ENCODE measurements at places on chromosomes 3 and 15.

DNA sequence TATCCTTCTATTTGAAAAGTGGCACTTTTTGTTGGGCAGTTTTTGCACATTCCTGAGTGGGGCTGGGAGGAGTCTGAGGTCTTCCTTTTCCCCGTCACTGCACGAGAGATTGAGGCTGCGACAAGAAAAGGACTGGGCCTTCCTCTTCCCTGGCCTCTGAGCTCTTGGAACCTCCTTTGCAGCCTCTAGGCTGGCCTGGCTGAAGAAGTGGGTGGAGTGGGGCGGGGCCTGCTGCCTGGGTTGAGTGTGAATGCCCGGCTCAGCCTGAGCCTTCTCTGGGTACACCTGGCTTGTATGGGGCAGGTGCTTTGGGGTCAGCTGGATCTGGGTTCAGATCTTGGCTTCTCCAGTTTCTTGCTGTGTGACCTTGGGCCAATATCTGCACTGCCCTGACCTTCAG, 43.1 kb downstream of the PLXNA1 start:
- DNase-seq = no peak

GRCh38 chr3:16987141-16987540, 102.4 kb downstream of the PLCL2 start:
- DNase-seq = no peak

DNA sequence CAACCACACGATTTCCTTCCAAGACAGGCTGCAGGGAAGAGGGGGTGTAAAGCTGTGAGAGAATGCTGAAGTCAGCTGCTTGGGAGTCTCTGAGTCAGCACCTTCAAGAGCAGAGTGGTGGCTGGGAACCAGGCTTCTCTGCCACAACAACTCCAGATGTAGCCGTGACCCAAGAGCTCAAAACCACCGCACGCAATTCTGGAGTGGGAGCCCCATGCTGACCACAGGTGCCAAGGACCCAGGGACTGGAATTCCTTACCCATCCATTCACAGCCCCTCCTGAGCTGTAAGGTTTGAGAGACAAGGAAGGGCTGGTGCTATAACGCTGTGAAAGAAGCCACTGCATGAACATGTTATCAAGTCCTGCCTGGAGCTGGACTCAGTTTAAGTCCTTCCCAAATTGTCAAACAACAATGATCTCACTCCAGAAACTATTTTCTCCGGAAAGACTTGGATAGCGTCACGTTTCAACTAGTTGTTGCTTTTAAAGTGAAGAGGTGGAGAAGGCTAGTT, 61.4 kb downstream of the UMPS start:
- no peak for DNase-seq

- DNase-seq = no peak
Observed at GRCh38 chr3:132981719-132982118, 56.5 kb upstream of the TMEM108 start.

- no peak for DNase-seq
Observed at GRCh38 chr3:5186089-5186857, 1.2 kb upstream of the EDEM1 start.

DNA sequence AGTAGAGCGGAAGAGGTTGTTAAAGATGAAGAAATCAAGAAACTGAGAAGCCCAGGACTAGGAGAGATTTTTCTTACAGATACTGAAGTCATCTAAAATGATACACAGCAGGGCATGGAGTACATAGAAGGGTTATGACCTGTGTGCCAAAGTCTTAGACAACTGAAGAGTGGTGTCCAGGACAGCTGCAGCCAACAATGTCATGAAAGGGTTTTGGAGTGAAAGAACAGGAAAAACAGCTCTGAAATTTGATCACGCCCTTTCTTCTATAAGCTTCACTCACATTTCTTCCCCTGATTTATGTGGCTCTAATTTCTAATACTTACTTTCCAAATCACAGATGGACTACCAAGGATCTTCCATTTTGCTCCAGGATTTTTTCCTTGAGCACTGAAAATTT, 3.0 kb downstream of the CFAP20DC start:
- no peak for DNase-seq

DNA sequence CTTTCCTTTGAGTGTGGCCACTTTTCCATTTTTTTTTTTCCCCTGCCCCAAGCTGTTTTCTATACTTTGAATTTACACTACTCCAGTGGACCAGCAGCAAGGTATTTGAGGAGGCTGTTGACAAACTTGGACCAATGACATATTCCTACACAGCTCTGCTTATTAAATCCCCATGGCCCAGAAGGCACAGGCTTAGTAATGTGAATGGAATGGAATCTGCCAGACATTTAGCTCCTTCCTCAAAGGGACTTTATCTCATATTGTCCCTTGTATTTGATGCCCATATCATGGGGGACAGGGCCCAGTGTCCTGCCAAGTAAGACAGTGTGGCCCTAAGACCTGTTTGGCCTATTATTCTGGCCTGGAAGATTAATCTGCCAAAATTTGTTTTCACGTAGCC, 107.5 kb downstream of the CHCHD6 start:
- DNase-seq = no peak

DNA sequence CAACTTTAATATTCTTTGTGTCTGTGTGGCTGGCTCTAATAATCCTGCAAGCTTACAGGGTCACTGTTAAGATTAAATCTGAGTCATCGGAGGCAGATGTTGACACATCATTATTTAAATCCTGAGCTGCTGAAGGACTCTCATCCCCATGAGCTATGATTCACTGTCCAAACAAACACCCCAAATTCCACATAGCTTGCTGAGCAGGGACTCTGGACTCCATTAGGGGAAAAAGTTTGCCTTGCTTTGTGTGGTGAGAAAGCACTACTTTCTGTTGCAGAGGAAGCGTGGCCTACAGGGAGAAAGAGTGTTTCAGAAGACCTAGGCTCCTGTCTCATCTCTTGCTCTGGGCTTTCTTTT, 213.7 kb downstream of the PDCD6IP start:
- peak; percentile 95 for DNase-seq

DNA sequence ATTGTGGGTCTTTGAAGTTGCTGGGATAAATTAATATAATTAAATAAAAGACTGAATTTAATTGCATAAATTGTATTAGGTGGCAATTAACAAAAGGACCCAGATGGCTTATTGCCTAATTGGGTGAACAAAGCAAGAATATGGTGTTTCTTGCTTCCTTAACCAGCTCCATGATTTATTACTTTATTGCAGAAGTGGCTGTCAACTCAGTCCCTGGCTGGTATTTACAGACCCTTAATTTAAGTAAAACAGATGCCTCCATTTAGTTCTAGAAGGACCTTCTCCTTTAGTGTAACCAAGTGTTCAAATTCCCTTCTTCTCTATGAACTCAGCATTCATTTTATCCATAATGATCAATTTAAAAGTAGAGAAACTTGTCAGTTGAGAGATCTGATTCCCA, 35.1 kb downstream of the DPH3 start:
- DNase-seq = no peak

- no peak for DNase-seq
Observed at GRCh38 chr3:65128346-65128745, 440.5 kb upstream of the ADAMTS9 start.
